RPMI7951 (cell line): ENCODE measurements at places on chromosomes 11 and 22. TPM values are rescaled to one million over a fixed set of nuclear protein-coding genes. Genes with fewer than 3 reads are reported as not detected.

TXN2 gene
- 17.8 and 19.8 TPM in 2 replicates for total RNA-seq

DNA sequence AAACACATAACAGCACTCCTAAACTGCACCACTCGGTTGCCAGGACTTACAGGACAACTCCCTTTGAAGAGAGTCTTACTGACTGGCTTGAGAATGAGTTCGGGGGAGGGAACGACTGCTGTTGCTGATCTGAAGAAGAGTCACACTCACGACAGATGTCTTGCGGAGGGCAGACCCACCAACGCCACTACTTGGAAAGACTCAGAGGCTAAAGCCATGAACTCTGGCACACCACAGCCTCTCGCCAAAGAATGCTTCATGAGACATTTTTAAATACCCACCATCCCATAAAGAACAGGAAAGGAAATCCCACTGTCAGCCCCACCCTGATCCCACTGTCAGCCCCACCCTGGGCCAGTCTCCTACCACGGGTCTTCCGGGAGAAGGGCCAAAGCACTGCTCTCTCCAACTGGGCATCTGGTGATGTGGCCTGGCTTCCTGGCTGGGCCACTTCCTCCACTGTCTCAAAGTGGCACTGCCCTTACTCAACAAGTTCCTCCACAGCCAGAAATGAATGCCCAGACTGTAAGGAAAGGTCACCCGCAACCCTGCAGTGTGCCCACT lies 73.6 kb downstream of the MICAL3 start:
- DNase-seq: peak; percentile 83

PKDREJ gene
- total RNA-seq: under 0.01 TPM in 1 of 2 replicates, not detected in the other

- DNase-seq: no peak
These were observed 93.0 kb upstream of the BID start for GRCh38 chr22:17867160-17867785.

IGSF9B gene
- 0.10 and 0.96 TPM in 2 replicates for total RNA-seq
